ENCODE measurements at places on chromosomes 13 and 19.

- DNase-seq = no peak
Measured at GRCh38 chr13:79725841-79726240, 244.9 kb downstream of the NDFIP2 start.

- no peak for DNase-seq
Measured at GRCh38 chr13:34842466-34842865, 99.6 kb upstream of the NBEA start.

DNA sequence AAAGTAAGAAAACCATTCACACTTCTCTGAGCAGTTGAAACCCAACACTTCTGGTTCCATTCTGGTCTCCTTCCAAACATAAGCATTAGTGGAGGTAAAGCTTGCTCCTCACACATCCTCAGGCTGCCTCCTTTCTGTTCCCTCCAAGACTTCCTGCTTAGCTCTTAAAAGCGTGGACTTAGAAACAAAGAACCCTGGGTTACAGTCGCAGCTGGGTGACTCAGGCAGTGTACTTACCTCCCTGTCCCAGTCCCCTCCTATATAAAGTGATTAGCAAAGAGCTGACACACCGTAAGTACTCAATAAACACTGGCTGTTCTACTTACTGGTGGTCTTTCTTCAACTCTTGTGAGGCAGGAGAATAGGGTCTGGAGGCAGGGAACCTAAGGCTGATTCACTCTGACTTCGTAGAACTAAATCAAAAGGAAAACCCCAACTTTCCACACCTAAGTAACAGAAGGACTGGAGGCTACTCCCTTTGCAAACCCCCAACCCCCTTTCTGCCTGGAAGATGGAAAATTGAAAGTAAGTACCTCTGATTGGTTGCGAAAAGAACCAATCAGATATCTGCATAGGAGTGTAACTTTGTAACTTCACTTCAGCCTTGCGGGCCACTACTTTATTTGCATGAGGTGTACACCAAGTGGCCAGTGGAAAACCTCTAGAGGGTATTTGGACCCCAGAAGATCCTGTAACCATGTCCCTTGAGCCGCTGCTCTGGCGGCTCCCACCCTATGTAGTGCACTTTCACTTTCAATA, 165.4 kb downstream of the SUCLA2 start:
- no peak for DNase-seq

DNA sequence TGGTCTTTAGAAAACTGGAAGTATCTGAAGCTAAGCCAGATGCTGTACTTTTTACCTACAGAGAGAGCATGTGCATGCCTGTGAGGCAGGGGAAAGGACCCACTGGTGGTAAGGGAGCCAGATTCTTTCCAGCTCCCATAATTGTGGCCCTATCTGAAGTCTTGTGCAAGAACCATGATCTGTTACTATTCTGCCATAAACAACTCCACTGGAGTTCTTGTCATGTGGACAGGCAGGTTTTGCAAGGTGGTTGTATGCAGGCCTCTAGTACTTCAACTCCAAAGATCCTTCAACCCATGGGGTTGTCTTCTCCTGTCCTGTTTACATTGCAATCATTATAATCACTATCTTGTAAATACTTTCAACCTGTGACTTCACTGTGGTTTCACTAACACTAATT, 14.1 kb downstream of the PROSER1 start:
- DNase-seq = no peak

- DNase-seq = no peak
Measured at GRCh38 chr13:37656247-37656940, 57.8 kb upstream of the POSTN start.

- DNase-seq = peak; percentile 53
Measured at GRCh38 chr13:94548821-94549231, 47.1 kb downstream of the TGDS start.

- DNase-seq = no peak
Measured at GRCh38 chr13:20297181-20297580, 65.1 kb upstream of the GJB6 start.
